Fibroblast of gingiva (primary cell): ENCODE measurements at places on chromosomes 4 and X.

DNA sequence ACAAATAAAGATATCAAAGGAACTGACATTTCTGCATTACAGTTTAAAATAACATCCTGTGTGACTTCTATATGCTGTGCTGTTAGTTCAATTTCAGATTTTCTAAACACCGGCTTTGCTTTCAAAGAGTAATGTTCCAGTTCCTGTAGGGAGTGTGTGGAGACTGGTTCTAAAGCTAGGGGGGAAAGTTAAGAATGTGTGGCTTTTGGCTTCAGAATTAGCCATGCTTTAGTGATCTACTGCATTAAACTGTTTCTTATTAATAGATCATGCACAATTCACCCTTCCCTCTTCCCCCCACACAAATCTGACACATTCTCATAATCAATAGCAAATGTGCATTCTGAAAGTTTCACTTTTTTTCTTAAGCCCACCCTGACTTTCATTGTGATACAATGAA is 32.0 kb upstream of the DKK2 start:
- no peak for DNase-seq

GRCh38 chr4:37431417-37431743 is 186.8 kb downstream of the NWD2 start:
- DNase-seq = no peak

- peak; percentile 25 for DNase-seq
These were observed 471 bp upstream of the PLAC8 start for GRCh38 chr4:83115000-83115399.

GRCh38 chrX:70444946-70445656 is 466 bp downstream of the DLG3 start:
- no peak for DNase-seq

DNA sequence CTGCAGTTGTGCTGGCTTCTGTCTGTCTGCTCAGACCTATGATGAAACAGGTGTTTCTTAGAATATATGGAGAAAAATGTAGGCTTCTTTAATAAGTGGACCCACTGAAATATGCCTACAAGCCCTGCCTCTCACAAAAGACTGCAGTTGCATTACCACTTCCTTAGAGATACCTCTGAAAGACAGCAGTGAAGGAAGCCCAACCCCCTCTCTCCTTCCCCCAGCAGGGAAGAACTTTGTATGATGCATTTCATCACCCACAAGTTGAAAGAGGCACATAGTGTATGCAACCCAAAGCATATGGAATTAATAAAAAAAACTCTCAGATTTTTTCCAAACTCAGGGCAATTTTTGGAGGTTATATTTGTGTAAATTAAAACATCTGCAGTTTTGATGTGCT is 916.7 kb downstream of the TECRL start:
- no peak for DNase-seq

DNA sequence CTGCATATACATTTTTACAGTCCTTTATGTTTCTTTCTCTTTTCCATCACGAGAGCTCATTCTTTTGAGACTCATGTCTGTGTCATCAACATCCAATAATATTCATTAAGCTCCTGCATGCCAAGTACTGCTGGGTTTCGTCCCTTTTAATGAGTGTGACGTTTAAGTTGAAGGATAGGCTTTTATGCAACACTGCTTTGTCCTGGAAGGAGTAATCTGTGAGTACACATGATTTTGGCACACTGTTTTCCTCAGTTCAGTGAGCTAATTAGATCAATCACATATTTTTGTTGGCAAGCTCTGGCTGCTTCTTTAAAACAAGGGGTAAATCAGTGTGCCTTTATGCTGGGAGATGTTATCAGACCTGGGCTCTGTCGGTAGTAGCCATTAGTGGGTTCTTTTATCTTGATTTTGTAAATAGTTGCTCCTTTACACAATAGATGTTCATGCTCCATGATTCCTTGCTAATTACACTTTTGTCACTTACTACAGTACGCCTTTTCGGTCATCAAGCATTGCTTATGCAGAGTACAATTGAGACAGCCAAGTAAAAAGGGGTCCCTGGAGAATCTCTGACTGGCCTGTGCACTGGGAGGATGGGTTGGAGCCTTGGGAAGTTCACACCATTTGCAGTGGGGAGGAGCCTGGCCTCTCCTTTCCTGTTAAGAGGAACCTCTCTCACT is 132.6 kb downstream of the FHIP1A start:
- peak; percentile 67 for DNase-seq

GRCh38 chr4:105162123-105162796 is 15.6 kb downstream of the TET2 start:
- DNase-seq = no peak

DNA sequence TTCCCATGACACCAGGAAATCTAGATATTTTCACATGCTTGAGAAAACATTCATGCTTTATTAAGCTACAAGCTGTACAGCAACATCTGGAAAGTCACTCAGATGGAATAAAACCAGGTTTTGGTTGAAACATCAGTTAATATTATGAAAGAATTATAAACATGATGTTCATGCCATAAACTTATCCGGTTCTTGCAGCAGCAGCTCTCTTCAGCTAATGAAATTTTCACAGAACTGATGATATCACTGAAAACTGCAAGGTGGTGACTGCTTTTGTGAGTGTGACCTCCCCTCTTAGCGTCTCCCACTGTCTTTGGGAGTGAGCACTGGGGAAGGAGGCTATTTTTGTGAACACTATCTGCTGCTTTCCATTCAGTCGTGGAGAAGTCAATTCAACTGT is 56.9 kb downstream of the ARHGAP10 start:
- peak; percentile 57 for DNase-seq

DNA sequence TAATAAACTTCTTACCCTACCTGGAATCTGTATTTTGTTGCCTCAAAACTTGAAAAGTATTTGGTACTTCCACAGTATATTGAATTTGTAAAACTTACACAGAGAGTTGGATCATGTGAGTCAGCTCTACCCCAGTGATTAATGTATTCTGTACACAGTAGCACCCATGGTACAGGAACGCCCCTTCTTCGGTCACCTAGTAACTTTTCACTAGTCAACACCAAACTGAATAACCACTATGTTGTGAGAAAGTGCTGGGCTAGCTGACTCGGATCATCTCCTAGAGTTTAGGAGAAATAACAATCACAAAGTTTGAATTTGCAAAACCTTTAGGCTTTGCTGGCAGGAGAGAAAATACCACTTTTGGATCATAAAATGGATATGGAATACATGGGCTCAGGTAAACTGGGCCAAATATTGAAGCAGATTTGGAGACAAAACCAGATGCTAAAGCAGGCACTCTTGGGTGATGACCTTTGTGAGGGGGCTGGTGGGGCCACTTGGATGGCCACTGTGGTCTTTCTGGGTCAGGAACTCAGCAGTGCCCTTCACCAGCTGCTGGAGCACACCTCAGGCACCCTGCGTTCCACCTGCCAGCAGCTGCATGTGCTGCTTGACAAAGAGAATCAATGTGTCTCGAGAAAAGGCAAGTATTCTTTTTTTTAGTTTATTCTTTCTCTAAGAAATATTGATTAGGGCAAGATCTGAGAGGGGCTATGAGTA is at the start of gene DTHD1:
Gene DTHD1 (plus strand): TSS at position 233 of the 723 bp plus-strand sequence. CDS start 143 bp downstream, at position 376.
- no peak for DNase-seq

- DNase-seq = peak; percentile 23
These were observed 64.1 kb upstream of the SCOC start for GRCh38 chr4:140309124-140309870.

- DNase-seq = no peak
These were observed 15.1 kb upstream of the TAB3 start for GRCh38 chrX:30904186-30904585.

DNA sequence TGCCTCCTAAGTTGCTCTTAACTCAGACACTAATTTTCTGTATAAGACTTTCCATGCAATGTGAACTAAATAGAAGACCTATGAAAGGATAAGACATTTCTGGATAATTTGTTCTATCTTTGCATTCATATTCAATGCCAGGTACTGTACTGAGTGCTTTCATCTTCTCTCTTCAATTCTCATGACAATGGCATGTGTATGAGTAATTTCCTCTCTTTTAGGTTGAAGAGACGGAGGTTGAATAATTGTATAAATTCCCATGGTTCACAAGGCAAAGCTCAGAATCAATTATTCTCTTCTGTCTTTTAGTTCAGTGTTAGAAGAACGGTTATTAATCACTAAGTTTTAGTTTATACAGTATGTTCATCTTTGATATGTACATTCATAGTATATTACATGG is 29.3 kb upstream of the CFAP299 start:
- DNase-seq = no peak

DNA sequence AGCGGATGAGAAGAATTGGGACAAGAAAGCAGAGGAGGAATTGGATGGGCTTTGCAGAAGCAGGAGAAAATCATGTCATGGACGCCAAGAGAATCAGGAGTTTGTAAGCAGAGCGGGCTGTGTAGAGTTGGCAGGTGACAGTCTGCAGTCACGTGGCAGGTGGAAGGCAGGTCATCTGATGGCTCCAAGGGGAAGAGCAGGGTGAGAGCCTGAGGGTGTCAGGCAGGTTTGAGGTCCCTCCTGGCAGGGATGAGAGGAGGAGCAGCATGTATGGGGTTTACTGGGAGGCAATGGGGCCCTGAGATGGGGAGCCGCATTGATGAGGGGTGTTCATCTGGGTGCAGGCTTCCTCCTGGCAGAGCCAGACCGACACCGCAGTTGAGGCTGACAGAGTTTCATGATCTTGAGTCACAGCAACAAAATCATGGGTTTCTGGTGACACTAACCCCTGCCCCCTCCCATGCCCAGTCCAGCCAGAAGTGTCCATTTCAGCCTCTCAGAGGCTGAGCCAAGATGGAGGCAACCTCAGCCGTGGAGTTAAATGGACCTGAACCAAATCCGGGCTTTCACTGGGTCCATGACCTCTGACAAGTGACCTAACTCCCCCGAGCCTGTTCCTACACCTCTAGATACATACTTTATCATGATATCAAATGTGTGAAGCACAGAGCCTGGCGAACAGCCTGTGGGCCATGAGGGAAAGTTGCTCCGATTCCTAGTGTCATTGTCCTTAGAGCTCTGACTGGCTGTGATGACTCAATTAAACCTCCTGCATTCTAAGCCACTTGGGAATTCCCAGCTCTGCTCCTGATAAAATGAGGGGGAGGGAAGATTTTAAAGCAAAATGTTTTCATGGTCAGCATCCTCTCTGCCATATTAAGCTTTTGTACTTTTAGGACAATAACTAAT is 36.1 kb downstream of the EVC start:
- DNase-seq = peak; percentile 9

DNA sequence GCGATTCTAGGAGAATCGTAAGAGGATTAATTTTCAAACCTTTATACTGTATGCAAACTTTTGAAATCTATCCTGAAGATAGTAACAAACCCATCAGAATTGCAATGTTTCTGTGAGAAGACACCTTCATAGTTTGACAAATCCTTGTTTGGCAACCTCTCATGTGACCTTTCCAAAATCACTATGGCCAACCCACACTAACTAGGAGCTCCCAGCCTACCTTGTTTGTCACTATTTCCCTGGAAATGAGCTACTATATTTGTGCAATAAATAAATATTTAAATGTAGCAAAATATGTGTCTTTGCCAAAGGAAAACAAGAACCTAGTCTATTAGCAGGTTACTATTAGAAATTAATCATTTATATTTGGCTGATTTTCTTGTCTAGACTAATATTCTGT is 173.7 kb downstream of the PPP1R2C start:
- DNase-seq = no peak

DNA sequence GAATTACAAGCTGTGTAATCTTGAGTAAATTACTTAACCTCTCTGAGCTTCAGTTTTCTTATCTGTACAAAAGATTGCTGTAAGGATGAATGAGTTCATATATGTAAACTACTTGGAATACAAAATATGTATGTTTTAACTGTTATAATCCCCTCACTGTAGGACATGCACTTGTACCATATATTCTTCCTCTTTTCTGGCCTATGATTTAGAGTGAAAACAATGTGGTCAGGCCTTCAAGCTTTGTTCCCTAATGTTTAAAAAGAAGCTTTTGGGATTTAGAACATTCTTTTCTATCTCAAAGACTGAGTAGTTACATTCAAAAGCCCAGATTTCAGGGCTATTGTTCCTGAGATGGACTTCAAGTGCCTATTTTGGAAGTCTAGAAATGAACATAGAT is 26.7 kb upstream of the GPRIN3 start:
- DNase-seq = no peak

GRCh38 chr4:37040816-37041215 is 203.7 kb upstream of the NWD2 start:
- no peak for DNase-seq

GRCh38 chr4:15254236-15254880 is 173.5 kb upstream of the C1QTNF7 start:
- peak; percentile 42 for DNase-seq
